Panc1 (cell line): ENCODE measurements at places on chromosomes 4 and X. TPM values are rescaled to one million over a fixed set of nuclear protein-coding genes. Genes with fewer than 3 reads are reported as not detected.

DNA sequence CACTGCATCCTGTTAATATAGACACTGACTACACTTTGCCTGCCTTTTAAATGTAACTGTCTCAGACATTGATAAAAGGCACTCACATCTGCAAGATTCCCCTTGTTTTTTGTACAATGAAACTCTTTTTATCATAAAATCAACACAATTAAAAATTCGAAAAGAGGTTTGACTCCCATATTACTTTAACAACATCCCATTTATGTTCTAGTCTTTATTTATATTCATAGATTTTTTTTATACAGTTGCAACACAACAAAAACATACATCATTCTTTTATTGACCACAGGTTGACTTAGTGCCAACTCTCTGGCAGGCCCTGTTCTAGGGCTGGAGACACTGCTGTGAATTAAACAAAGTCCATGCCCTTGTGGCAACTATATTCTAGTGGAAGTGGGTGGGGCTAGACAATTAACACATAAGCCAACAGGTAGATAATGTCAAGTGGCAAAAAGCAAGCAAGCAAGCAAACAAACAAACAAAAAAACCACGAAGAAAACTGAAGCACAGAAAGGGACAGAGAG is 36.8 kb downstream of the ANK2 start:
- H3K27me3 ChIP-seq, result no peaks in the 10 kb centered on the region
- H3K4me3 ChIP-seq, result no peak overlapping the region
- DNase-seq, result no peak

GRCh38 chrX:40085714-40086113 is 12.0 kb downstream of the BCOR start:
- H3K4me1 ChIP-seq, result peaks cover 50% of the 10 kb centered on the region
- no peaks in the 10 kb centered on the region for H3K36me3 ChIP-seq
- no peak for DNase-seq
- no peaks in the 10 kb centered on the region for H3K27me3 ChIP-seq
- H3K27ac ChIP-seq, result peak overlapping the region; percentile 54

PDE6B gene
- total RNA-seq, result 6.5 TPM

ZNF630 gene
- total RNA-seq, result 3.0 TPM

TMPRSS11F gene
- not detected for total RNA-seq

DNA sequence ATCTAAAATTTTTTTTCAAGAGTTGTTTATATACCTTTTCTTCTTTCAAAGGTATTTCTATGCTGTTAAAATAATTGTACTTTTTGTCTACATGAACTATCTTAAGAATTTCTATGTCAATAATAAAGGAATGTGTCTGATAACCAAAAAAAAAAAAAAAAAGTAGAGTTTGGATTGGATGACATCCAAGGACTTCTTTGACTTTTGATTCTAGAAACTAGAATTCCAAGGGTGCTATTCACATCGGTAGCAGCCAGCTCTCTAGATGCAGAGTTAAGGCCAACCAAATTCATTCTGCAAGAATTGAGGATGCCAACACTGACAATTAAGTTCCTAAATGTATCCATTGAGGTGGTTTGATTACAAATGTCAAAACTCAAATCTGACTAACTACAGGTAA is 42.0 kb upstream of the PRKG2 start:
- H3K27ac ChIP-seq, result no peak overlapping the region
- H3K4me1 ChIP-seq, result no peaks in the 10 kb centered on the region
- DNase-seq, result no peak

ABLIM2 gene
- 0.64 TPM for total RNA-seq

- H3K27me3 ChIP-seq, result no peaks in the 10 kb centered on the region
- no peak overlapping the region for H3K4me3 ChIP-seq
- no peak overlapping the region for H3K27ac ChIP-seq
- H3K4me1 ChIP-seq, result no peaks in the 10 kb centered on the region
- H3K36me3 ChIP-seq, result no peaks in the 10 kb centered on the region
- no peak for DNase-seq
Observed at GRCh38 chr4:182809417-182810102, 107.6 kb downstream of the DCTD start.

XAGE2 gene
- not detected for total RNA-seq

DNA sequence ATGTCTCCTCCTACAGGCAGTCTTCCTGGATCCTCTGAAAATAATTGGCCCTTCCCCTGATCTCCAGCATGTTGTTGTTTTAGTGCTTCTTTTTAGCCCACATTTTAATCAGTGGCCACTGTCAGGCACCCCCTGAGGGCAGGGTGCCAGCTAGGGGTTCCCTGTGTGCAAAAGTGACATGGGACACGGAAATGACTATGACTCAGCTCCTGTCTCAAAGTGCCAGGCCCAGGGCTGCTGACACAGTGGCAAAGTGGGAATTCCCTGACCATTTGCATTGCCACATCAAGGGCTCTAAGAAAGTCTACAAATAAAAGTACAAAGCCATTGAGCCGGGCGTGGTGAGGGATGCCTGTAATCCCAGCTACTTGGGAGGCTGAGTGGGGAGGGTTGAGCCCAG is 24.8 kb downstream of the HMX1 start:
- no peaks in the 10 kb centered on the region for H3K36me3 ChIP-seq
- no peak overlapping the region for H3K4me3 ChIP-seq
- no peaks in the 10 kb centered on the region for H3K4me1 ChIP-seq
- H3K27ac ChIP-seq, result no peak overlapping the region
- H3K27me3 ChIP-seq, result no peaks in the 10 kb centered on the region

DNA sequence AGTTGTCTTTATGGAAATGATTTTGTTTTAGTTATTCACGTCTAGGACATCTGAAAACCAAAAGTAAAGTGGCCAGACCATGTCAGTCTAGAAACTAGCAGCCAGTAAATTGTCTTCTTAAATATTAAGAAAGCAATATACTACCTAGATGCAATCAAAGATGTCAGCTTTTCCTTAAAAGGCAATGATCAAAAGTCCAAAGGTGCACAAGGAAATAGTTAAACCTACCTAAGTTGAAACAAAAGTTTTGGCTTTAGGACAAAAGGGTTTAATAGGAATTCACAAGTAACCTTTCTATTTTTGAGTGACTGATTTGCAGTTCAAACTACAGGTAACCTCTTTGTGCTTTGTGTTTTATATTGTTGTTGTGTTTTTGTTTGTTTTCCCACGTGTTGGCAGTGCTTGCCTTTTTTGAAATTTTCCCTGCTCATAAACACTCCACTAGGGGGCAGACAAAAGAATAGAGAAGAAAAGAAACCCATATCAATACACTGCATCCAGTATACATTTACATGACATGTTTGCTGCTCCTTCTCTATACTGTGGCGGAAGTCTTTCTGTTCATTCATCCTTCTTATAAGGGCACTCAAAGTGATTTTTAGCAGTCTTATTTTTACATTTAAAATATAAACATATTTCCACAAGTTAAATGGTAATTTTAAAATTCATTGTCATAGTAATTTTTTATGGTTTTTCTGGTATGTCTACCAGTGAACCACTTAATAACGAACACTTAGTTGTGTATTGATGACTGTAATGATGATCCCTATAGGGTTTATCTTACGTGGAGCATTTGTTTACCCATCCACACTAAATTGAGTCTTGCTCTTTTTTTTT is 62.7 kb downstream of the GAB1 start:
- no peaks in the 10 kb centered on the region for H3K4me1 ChIP-seq
- no peaks in the 10 kb centered on the region for H3K27me3 ChIP-seq
- peak; percentile 22 for DNase-seq
- no peaks in the 10 kb centered on the region; the same call in 1 of the 2 replicates for H3K36me3 ChIP-seq
- H3K27ac ChIP-seq, result no peak overlapping the region
- no peak overlapping the region for H3K4me3 ChIP-seq

CT47B1 gene
- not detected for total RNA-seq

DNA sequence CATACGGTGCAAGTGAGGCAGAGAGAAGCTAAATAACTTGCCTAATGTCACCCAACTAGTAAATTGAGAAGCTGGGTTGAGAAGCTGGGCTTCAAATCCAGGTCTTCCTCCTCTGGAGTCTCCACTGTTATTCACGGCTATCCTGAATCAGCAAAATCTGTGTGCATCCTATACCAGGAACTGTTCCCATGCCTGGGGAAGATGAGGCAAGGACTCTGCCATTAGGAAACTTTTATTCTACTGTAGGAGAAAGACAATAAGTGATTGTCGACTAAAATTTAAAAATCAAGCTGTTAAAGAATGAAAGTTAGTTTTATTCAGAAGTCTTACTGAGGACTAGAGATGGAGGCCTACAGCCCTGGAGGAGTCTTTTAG is 872 bp upstream of the TEC start:
- peak overlapping the region; percentile 63 for H3K4me3 ChIP-seq
- H3K36me3 ChIP-seq, result no peaks in the 10 kb centered on the region
- H3K4me1 ChIP-seq, result no peaks in the 10 kb centered on the region
- no peaks in the 10 kb centered on the region for H3K27me3 ChIP-seq
- no peak overlapping the region for H3K27ac ChIP-seq
- no peak for DNase-seq

- no peak for DNase-seq
- H3K4me1 ChIP-seq, result no peaks in the 10 kb centered on the region
- H3K27me3 ChIP-seq, result no peaks in the 10 kb centered on the region
- no peak overlapping the region for H3K4me3 ChIP-seq
- H3K36me3 ChIP-seq, result no peaks in the 10 kb centered on the region
Observed at GRCh38 chrX:41475591-41476241, 28.6 kb downstream of the NYX start.

DNA sequence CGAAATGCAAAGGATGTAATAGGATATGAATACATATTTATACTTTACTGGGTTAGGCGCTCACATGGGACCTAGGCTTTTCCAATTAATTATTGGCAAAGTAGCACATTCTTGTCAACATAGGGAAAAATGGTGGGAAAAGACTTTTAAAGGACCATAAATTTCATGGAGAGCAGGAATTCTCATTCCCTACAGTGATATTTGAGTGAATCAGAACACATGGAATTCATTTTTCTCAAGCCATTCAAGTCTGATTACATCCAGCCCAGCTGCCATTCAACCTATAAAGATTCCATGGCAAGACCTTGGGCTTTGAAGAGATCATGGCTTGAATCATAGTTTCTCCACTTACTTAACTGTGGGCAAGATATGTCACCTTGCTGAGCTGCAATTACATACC is 150.4 kb downstream of the SOWAHB start:
- no peak overlapping the region for H3K4me3 ChIP-seq
- no peaks in the 10 kb centered on the region for H3K36me3 ChIP-seq
- H3K27me3 ChIP-seq, result no peaks in the 10 kb centered on the region

SOWAHB gene
- total RNA-seq, result 4.0 TPM

SPACA5 gene
- total RNA-seq, result not detected

DNA sequence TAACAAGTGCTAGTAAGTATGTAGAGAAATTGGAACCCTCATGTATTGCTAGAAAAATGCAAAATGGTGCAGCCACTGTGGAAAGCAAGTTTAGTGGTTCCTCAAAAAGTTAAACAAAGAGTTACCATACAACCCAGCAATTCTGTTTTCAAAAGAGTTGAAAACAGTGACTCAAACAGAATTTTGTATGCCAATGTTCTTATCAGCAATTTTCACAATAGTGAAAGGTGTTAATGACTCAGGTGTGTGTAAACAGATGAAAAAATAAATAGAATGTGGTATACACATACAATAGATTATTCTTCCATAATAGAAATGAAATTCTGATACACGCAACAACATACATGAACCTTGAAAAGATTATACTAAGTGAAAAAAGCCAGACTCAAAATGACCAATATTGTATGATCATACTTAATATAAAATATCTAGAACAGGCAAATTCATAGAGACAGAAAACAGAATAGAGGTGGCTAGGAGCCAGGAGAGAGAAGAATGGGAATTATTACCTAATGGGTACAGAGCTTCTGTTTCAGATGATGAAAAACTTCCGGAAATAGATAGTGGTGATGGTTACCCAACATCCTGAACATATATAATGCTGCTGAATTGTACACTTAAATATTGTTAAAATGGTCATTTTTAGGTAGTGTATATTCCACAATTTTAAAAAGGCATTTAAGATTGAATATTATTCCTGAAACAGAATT is 51.6 kb downstream of the WDFY3 start:
- no peak overlapping the region for H3K27ac ChIP-seq
- H3K4me3 ChIP-seq, result no peak overlapping the region
- DNase-seq, result no peak
- no peaks in the 10 kb centered on the region for H3K27me3 ChIP-seq
- no peaks in the 10 kb centered on the region for H3K4me1 ChIP-seq

- H3K27me3 ChIP-seq, result no peaks in the 10 kb centered on the region
- H3K27ac ChIP-seq, result no peak overlapping the region
- H3K4me1 ChIP-seq, result no peaks in the 10 kb centered on the region
- no peak overlapping the region for H3K4me3 ChIP-seq
Observed at GRCh38 chr4:38815885-38816782, 11.5 kb upstream of the TLR1 start.

EPHA5 gene
- 1.9 TPM for total RNA-seq

KLB gene
- total RNA-seq, result not detected

GRCh38 chr4:36304138-36304681 is 22.8 kb downstream of the DTHD1 start:
- no peaks in the 10 kb centered on the region for H3K4me1 ChIP-seq
- no peaks in the 10 kb centered on the region for H3K36me3 ChIP-seq
- no peak for DNase-seq
- no peak overlapping the region for H3K27ac ChIP-seq
- H3K27me3 ChIP-seq, result no peaks in the 10 kb centered on the region
- H3K4me3 ChIP-seq, result no peak overlapping the region

GBA3 gene
- total RNA-seq, result not detected

GATA1 gene
- 0.23 TPM for total RNA-seq

- no peak overlapping the region for H3K4me3 ChIP-seq
- H3K36me3 ChIP-seq, result no peaks in the 10 kb centered on the region
- no peaks in the 10 kb centered on the region for H3K4me1 ChIP-seq
- H3K27me3 ChIP-seq, result no peaks in the 10 kb centered on the region
- no peak for DNase-seq
Observed at GRCh38 chrX:39309018-39309635, 507.9 kb downstream of the MID1IP1 start.

GRCh38 chr4:8394061-8394519 is 46.4 kb downstream of the ACOX3 start:
- no peaks in the 10 kb centered on the region for H3K4me1 ChIP-seq
- no peaks in the 10 kb centered on the region for H3K27me3 ChIP-seq
- H3K36me3 ChIP-seq, result no peaks in the 10 kb centered on the region
- no peak for DNase-seq
- no peak overlapping the region for H3K4me3 ChIP-seq
- no peak overlapping the region for H3K27ac ChIP-seq

GRCh38 chr4:56976837-56977320 is 527 bp downstream of the NOA1 start:
- no peak for DNase-seq
- H3K4me3 ChIP-seq, result peak overlapping the region; percentile 74
- H3K36me3 ChIP-seq, result peaks cover 25% of the 10 kb centered on the region
- H3K27me3 ChIP-seq, result no peaks in the 10 kb centered on the region
- peak overlapping the region; percentile 78 for H3K27ac ChIP-seq

- H3K36me3 ChIP-seq, result no peaks in the 10 kb centered on the region
- H3K27me3 ChIP-seq, result no peaks in the 10 kb centered on the region
- no peak overlapping the region for H3K4me3 ChIP-seq
- no peaks in the 10 kb centered on the region for H3K4me1 ChIP-seq
- H3K27ac ChIP-seq, result no peak overlapping the region
Observed at GRCh38 chr4:22187203-22187820, 238.7 kb upstream of the KCNIP4 start.

GRCh38 chrX:130575831-130576389 is 174.1 kb downstream of the RBMX2 start:
- H3K4me3 ChIP-seq, result no peak overlapping the region
- DNase-seq, result peak; percentile 42
- H3K4me1 ChIP-seq, result no peaks in the 10 kb centered on the region
- no peaks in the 10 kb centered on the region for H3K36me3 ChIP-seq
- no peak overlapping the region for H3K27ac ChIP-seq

CYBB gene
- total RNA-seq, result 0.23 TPM

AMBN gene
- total RNA-seq, result not detected
